ENCODE measurements at places on chromosomes 1 and 21. TPM values are rescaled to one million over a fixed set of nuclear protein-coding genes. Genes with fewer than 3 reads are reported as not detected.

The CTSE gene
- total RNA-seq = not detected

The SASS6 gene
- total RNA-seq = 15.1 TPM

DNA sequence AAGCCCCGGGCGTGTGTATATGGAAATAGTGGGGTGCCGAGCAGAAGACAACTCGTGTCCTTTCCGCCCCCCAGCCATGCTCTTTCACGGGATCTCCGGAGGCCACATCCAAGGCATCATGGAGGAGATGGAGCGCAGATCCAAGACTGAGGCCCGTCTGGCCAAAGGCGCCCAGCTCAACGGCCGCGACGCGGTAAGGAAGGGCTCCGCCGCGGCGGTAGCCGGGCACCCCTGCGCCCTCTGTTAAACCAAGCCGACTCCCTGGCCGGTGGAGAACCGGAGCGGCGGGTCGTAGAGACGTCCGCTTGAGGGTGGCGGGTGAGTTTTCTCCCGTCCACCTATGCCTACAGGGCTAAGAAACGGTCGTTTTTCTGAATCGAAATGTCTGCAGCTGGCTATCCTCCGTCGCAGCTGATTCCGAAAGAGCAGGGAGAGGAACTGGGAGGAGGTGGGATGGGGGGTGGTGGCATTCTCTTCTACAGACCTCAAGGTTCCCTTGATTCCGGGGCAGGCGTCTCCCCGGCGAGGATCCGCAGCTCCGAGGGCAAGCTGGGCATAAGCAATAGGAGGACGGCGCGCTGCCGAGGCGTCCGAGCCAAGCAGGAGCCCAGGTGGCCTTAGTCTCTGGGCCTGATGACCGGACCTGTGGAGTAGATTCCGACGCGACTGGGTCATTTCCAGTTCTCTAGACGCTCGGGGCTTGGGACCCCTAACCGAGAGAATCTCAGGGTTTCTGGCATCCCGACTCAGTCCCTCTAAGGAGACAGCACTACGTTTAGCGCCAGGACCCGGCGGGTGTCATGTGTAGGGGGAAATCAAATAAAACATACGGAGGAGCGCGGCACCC, 856 bp downstream of the LHX9 start:
- no peaks in the 10 kb centered on the region for H3K36me3 ChIP-seq
- H3K4me1 ChIP-seq = peaks cover 18% of the 10 kb centered on the region
- no peak overlapping the region for H3K27ac ChIP-seq
- peak; percentile 31 for DNase-seq
- peak overlapping the region; percentile 34 for H3K4me3 ChIP-seq

GRCh38 chr1:229325853-229326487, 16.9 kb downstream of the CCSAP start:
- peak overlapping the region; percentile 4 for H3K27ac ChIP-seq
- peaks cover 48% of the 10 kb centered on the region for H3K36me3 ChIP-seq
- DNase-seq = no peak
- no peaks in the 10 kb centered on the region for H3K27me3 ChIP-seq

DNA sequence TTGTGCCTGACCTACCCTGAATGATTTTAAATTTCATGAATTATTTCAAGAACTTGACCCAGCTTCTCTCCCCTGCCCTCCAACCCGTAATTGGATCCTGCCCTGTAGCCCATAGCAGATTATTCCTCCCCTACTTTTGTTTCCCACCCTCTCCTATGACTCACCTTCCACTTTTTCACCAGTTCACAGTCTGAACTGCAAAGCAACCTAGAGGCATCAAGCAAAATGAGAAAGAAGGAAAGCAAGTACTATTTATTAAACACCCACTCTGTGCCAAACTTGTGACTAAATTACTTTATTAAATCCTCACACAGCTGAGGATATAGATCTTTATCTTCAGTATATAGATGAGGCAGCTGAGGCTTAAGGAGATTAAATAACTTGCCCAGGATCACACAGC, 20.7 kb upstream of the IKBKE start:
- no peaks in the 10 kb centered on the region for H3K27me3 ChIP-seq
- H3K4me3 ChIP-seq = no peak overlapping the region
- peak; percentile 45 for DNase-seq
- no peak overlapping the region for H3K27ac ChIP-seq
- peaks cover 46% of the 10 kb centered on the region for H3K36me3 ChIP-seq

DNA sequence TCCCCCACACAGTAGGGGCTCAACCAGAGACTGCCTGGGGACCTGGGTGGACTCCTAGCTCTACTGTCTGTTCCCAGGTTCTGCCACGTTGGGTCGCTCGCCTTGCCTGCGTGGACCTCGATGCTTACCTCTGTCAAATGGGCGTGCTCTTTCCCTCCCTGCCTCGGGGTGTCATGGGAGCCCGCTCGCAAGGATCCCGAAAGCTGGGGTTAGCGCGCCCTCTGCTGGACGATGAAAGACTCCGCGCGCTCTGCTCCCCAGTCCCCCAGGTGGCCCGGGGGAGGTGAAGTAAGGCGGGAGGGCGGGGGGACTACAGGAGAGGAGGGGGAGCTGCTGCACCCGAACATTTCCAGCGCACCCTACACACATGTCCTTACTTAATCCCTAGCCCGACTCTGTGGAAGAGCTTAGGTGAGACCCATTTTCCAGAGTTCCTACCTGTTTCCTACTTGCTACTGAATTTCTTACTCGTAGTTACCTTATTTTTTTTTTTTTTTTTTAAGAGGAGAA, 2.3 kb upstream of the BSND start:
- peaks cover 8% of the 10 kb centered on the region for H3K4me1 ChIP-seq
- H3K4me3 ChIP-seq = no peak overlapping the region
- DNase-seq = peak; percentile 88
- H3K36me3 ChIP-seq = no peaks in the 10 kb centered on the region
- H3K27me3 ChIP-seq = peaks cover 14% of the 10 kb centered on the region

GRCh38 chr1:24699628-24700027, 45.6 kb upstream of the CLIC4 start:
- H3K4me1 ChIP-seq = peaks cover 9% of the 10 kb centered on the region
- H3K27me3 ChIP-seq = no peaks in the 10 kb centered on the region
- H3K4me3 ChIP-seq = no peak overlapping the region
- no peak for DNase-seq
- H3K27ac ChIP-seq = no peak overlapping the region

DNA sequence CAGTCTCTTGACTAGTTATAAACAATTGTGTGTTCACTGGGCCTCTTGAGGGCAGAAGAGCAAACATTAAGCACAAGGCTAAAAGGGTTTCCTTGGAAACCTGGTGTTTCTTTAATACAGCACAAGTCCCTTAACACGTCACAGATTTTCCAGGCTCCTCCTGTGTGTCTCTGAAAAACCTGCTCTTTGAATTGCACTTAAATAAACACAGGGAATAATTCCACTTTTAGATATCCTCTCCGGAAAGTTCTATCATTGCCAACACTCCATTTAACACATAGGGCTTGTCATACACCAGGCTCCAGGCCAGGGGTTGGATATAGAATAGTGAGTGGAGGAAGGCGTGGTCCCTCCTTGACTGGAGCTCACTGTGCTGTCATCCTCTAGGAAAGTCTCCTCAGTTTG, 442.6 kb downstream of the DSCAM start:
- no peak overlapping the region for H3K4me3 ChIP-seq
- no peaks in the 10 kb centered on the region for H3K36me3 ChIP-seq
- no peaks in the 10 kb centered on the region for H3K4me1 ChIP-seq
- no peaks in the 10 kb centered on the region for H3K27me3 ChIP-seq
- no peak overlapping the region for H3K27ac ChIP-seq
- no peak for DNase-seq

- peaks cover 36% of the 10 kb centered on the region for H3K4me1 ChIP-seq
- peak; percentile 94 for DNase-seq
- H3K4me3 ChIP-seq = no peak overlapping the region
- peak overlapping the region; percentile 48 for H3K27ac ChIP-seq
- no peaks in the 10 kb centered on the region for H3K36me3 ChIP-seq
These were observed 20.8 kb upstream of the MACF1 start for GRCh38 chr1:39183503-39184353.

Measured in A673 (cell line).